Pancreas (tissue), 10 donors: ENCODE measurements at places on chromosomes 6 and 20. TPM values are rescaled to one million over a fixed set of nuclear protein-coding genes. Genes with fewer than 3 reads are reported as not detected.

GRCh38 chr6:7261032-7261841 lies 51.8 kb downstream of the SSR1 start:
- peak; percentile 86 for DNase-seq

GRCh38 chr6:82033631-82034211 lies 213.8 kb downstream of the IBTK start:
- no peak for DNase-seq

DNA sequence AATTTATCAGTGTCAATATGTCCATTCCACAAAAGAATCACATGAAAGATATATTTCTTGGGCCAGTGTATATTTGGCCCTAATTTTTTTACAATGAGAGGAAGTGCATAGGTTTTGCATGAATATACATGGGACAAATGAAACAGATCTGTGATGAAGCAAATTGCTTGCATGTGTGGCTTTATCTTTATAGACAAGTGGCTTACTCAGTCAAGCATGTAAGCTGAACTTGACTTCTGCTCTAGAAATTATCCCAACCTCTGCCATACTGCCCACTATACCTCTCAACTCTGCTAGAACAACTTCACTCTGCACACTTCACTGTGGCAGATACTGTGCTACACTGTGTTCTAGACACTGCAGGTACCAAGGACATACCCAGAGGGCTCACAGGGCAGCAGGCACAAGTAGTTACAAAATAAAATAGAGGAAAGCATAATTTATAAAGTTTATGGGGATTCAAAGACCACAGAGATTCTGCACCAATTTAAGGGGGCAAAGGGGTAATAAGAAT lies 349.2 kb upstream of the HSF2 start:
- DNase-seq: no peak

DNA sequence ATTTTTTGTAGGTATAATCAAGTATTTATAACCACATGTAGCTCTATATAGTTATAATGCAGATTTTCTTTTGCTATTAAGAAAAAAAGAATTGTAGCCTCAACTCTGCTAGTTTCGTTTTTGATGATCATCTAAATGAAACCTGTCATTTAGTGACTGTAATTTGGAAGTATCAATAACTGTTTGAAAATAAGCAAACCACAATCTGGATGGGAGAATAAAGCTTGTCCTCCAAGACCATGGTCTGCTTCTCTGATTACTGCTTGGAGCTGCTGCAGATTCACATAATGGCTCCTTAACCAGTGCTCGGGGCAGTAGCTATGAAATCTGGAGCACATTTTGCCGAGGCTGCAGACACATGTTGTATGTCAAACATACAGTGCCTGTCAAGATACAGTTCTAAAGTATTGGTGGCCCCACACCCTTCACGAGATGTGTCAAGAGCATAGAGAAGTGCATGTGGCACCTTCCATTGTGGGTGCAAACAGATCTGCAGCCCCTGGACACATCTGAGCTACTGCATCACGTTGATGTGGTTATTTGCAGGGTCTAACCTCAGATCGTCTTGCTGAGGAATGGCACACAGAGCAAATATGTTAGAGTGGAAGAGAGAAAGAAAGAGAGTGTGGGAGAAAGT lies 255.7 kb upstream of the SUPT3H start:
- no peak for DNase-seq

GRCh38 chr20:45470262-45470931 lies 844 bp downstream of the WFDC2 start:
- peak; percentile 47 for DNase-seq

GRCh38 chr6:82555801-82556200 lies 192.2 kb downstream of the TPBG start:
- no peak for DNase-seq

GRCh38 chr6:89731924-89732567 lies 87.5 kb downstream of the MDN1 start:
- no peak for DNase-seq

GRCh38 chr20:50898475-50898874 lies 32.8 kb downstream of the ADNP start:
- no peak for DNase-seq

DNA sequence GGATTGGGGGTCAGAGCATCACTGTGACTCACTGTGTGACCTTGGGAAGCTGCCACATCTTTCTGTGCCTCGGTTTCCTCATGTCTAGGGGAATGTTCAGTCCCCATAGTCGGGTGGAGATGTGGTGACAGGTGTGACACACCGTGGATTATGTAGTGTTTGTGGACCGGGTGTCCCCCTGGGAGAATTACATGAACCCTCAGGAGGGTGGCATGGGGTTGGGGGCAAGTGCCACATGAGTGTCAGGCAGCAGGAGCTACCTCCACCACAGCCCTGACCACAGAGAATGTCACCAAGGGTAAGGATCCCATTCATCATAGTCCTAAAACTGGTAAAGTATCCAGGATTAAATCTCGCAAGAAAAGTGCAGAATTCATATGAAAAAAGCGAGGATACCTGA lies 23.2 kb downstream of the SUN5 start:
- no peak for DNase-seq

OR2J3 gene
- polyA plus RNA-seq: not detected

DNA sequence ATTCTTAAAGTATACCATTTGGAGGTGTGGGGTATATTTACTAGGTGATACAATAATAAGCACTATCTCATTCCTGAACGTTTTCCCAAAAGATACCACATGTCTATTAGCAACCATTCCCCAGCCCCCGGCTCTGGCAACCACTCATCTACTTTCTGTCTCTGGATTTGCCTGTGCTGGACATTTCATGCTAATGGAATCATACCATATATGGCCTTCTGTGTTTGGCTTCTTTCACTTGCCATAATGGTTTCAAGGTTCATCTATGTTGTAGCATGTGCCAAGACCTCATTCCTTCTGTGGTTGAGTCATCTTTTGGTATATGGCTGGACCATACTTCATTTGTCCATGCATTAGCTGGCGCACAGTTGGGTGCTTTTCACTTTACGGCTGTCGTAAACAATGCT lies 39.7 kb downstream of the BCAS4 start:
- DNase-seq: no peak

MOCS1 gene
- polyA plus RNA-seq: 8.2 TPM

FBXL4 gene
- polyA plus RNA-seq: 5.3 TPM

GRCh38 chr20:38255393-38255792 lies 5.1 kb downstream of the KIAA1755 start:
- DNase-seq: no peak

TGIF2 gene
- polyA plus RNA-seq: 9.2 TPM

DNA sequence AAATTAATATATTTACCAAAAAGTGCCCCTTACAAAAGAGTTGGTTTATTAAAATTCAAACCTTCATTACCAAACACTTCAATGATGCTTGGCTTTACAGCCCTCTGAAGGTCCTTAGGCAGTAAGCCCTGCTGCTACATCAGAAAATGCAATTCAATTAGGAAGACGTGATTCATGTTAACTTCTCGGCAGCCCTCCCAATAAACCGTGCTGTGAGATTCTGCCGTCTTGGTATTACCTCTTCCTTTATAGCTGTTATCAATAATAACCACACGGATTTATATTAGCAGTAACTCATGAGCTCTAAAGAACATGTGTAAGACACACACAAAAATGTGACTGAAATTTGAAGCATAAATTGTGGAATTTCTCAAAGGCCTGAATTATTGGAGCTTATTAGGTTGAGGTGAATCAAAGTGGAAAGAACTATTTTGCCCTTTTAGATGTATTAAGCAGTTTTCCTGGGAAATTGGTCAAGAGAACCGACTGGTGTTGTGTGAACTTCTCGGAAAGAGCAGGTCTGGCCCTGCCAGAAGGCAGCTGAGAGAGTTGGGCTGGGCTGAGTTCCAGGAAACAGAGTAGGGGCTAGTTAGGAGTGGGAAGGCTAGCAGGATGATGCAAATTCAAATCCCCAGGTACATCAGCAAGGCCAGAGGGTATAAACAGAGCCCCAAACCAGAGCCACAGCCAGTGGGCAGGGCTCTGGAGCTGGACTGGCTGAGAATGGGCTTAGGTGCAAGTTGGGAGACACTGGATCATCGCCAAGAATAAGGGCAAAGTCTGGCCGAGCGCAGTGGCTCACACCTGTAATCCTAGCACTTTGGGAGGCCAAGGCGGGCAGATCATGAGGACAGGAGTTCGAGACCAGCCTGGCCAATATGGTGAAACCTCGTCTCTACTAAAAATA lies 33.1 kb downstream of the FGD2 start:
- DNase-seq: peak; percentile 88

DNA sequence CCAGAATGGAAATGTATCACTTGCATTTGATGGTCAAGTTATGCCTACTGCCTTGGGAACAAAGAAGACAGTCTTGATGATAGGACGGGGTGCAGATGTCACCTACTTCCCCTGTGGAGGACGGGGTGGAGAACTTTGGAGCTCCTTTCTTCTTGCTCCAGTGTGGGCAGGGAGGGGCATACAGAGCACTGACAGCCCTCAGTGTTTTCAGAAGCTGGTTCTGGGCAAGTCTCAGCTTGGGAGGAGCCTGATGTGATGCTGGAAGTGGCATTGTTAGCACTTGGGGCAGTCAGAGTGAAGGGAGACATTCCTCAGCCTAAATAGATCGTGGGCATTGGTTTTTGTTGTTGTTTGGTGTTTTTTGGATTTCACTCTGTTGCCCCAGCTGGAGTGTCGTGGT lies 59.7 kb downstream of the SYNJ2 start:
- no peak for DNase-seq

DNA sequence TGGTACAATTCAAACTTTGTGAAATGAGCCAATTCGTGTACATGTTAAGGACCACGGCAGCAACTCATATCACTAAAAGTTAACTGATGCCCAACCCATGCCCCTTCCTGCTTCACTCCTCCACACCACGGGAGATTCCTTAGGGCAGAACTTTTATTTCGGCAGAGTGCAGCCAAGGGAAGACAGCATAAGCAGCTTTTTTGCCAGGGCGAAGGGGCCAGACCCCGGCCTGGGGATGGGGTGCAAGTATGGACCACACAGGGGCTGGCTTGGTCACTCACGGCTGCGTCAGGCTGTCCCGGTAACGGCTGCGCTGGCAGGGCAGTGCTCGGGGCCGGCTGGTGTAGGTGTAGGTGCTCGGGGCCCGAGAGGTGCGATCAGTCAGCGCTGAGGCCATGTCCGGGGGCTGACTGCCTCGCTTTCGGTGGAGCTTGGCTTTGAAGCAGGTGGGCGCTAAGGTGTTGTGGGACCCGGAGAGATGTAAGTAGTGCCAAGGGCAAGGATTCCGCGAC lies 792 bp downstream of the RSPH3 start:
- DNase-seq: no peak

FAM209B gene
- polyA plus RNA-seq: 2.0 TPM
